ENCODE measurements at places on chromosomes 6 and 20.

DNA sequence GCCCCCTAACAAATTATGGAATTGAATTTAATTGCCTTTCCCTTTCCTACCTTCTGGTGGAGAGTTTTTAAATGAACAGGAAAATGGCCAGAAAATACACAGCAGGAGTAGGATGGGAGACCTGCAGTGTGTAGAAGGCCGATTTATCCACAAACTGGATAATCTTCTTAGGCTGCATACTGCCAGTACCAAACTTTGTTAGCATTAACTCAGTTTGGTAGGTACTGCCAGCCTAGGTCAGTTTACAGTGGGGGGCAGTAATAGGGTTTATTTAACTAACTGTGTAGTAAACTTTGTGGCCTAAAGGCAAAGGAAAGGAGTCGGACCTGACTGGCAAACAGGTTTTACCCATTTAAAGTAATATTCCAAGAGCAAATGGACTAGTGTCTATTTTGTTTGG, 4.6 kb downstream of the NCOA3 start:
- no peak for DNase-seq

- peak; percentile 54 for DNase-seq
Measured at GRCh38 chr6:130303431-130303830, 62.4 kb upstream of the TMEM200A start.

DNA sequence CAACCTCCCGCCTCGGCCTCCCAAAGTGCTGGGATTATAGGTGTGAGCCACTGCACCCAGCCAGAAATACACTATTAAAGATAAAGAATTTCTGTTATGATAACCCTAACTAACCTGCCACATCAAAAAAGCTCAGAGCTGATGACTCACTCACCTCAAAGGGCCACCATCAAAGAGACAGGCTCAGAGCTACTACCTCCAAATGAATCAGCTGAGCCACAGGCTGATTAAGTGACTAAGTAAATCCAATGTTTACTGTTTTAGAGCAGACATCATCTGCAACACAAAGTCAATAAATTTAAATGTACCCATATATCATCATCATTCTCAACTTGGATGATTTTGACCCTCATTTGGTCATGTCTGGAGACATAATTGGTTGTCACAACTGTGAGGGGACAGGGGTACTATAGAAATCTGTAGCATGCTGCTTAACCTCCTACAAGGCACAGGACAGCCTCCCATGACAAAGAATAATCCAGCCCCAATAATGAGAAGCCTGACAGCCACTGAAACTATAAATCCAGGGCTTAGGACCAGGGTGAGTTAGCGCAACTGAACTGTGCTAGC, 106.5 kb downstream of the ATP9A start:
- no peak for DNase-seq

GRCh38 chr6:33372526-33373123, 19.0 kb upstream of the KIFC1 start:
- DNase-seq, result no peak

DNA sequence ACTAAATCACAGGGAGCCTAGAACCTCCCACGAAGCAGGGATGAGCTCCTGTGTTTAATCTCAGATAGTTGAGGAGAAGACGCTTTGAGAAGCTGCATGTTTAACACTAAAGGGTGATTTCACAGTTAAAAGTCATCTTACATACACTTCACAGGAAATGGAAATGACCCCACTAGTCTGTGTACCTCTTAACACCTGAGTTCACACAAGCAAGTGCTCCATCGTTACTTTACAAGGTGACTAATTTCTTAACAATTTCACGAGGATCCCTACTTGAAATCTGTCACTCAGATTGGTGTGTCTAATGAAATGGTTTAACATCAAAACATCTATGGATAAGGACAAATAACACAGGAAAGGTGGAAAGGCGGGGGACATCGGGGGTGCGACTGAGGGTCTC, 93.8 kb upstream of the RPS6KA2 start:
- no peak for DNase-seq

DNA sequence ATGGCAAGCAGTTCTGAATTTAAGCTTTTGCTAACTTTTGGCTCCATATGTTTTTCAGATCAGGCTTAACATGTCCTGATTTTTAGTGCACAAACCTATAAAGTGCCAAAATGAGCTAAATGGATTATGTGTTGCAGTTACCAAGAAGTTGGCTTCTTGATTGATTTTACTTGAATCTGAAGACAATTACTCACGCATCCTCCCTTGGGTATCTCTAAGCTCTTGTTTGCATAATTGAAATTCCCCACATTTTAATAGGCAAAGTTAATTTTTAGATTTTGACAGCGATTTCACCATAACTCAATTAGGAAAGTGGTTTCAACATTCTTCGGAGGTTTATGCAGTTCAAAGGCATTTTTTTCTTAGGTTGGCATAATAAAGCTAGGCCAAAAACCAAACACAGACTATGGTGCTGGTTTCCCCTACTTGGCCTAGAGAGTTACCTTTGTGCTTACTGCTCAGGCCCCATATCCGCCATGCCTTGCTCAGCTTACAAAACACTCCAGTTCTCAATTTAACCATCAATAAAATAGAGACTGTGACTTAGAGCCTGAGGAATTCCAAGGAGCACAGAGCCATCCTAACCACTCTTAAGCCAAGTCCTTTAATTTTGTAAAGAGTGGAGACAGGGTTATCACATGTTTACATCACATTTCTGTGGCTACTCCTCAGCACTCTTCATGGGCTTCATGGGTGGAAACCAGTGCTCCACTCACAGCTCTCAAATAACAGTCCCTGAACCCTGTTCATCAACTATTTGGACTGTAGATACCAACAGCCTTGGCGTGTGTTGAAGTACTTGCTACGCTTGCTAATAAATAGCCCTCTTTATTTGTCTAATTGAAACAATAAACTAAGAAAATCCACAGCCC, 32.1 kb downstream of the LAMA4 start:
- no peak for DNase-seq

- no peak for DNase-seq
Measured at GRCh38 chr20:6269168-6269873, 146.5 kb upstream of the FERMT1 start.

DNA sequence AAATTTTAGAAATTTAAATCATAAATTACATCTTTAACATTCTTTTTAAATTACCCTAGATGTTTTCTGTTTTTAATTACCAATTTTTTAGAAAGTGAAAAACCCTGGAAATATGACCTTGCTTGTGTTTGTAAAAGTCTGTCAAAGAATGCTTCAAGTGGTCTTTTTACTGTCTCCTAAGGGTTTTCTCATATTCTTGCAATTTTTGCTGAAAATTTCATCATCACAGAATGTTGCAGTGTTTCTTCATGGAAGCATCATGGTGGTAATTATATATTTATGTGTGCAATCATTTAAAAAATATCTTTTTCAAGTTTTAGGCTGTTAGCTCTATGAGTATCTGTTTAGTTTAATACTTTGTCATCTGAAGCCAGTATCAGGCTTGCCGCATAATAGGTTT, 178.2 kb downstream of the HDGFL1 start:
- no peak for DNase-seq

DNA sequence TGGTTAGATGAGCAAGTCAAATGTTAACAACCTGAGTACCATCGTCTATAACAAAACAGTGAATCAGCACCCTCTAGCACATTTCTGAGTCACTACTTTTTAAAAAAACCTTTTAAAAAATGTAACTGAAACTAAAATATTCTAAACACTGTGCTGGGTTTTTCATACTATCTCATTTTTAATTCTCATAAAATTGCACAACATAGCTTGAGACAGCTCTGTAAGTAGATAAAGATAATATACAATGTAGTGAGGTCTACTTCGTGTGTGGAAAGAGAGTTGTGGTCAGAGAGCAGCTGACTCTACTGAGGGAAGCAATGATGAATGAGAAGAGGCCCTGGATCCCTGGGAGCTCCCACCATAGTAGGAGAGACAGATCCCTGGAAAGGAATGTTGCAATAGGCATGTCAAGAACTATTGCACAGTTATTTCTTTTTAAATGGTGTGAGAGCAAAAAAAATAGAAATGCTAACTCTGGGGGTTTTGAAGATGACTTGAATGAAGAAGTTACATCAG, 13.6 kb upstream of the CALHM6 start:
- DNase-seq, result peak; percentile 86

DNA sequence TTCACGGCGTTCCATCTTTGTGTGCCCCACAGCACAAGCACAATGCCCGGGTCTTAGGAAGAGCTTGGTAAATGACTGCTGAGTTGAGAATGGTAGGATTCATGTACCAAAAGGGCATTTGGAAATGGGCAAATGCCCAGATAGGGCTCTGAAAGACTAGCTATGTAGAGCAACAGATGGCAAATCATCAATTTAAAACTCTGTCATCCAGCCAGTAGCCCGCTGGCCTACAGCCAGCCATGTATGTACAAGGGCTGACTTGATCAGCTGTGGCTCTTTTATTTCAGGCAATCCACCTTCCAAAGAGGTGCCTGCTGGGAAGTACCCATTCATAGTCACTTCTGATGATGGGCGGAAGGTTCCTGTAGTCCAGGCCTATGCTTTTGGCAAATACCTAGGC, 35.1 kb downstream of the NT5E start:
- DNase-seq, result no peak

- DNase-seq, result no peak
Measured at GRCh38 chr6:28977341-28978132, 27.6 kb downstream of the ZNF311 start.

DNA sequence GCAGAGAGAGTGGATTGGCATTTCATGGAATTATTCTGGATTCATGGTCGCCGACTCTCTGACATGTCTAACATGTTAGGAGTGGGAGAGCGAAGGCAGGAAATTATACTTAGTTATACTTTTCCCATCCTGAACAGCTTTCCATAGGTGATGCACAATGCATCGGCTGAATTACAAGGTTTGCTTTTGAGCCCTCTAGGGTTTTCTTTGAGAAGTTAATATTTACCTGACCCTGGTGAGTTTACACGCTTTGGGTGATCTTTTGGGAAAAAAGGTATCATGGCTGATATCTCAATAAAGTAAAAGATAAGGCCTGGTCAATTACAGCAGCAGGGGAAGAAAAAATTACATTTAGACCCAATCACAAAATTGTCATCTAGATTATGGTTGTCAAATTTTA, 14.0 kb upstream of the NKX2-2 start:
- no peak for DNase-seq

GRCh38 chr20:49610691-49611538, 43.0 kb upstream of the PTGIS start:
- no peak for DNase-seq

GRCh38 chr6:170019818-170020583, 268.6 kb downstream of the ERMARD start:
- no peak for DNase-seq

- no peak for DNase-seq
Measured at GRCh38 chr6:37934276-37934675, 114.7 kb downstream of the ZFAND3 start.

- DNase-seq, result peak; percentile 2
Measured at GRCh38 chr6:63307581-63308246, 12.1 kb downstream of the LGSN start.

DNA sequence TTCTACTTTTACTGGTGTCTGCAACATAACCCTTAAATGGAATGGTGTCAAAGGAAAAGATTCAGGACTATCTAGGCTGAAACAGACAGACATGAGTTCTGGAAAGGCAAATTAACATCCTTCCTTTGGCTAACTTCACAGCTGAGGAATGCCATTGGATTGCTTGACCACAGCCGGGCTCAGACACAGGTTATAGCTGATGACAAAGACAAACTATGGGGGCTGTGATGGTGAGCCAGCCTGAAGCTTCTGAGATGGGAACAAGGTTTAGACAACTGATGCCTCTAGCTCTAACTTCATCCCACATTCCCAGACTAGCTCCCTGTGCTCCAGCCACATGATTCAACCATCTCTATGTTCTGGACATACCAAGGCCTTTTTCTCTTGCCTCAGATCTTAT, 15.3 kb downstream of the POLR1C start:
- DNase-seq, result no peak

DNA sequence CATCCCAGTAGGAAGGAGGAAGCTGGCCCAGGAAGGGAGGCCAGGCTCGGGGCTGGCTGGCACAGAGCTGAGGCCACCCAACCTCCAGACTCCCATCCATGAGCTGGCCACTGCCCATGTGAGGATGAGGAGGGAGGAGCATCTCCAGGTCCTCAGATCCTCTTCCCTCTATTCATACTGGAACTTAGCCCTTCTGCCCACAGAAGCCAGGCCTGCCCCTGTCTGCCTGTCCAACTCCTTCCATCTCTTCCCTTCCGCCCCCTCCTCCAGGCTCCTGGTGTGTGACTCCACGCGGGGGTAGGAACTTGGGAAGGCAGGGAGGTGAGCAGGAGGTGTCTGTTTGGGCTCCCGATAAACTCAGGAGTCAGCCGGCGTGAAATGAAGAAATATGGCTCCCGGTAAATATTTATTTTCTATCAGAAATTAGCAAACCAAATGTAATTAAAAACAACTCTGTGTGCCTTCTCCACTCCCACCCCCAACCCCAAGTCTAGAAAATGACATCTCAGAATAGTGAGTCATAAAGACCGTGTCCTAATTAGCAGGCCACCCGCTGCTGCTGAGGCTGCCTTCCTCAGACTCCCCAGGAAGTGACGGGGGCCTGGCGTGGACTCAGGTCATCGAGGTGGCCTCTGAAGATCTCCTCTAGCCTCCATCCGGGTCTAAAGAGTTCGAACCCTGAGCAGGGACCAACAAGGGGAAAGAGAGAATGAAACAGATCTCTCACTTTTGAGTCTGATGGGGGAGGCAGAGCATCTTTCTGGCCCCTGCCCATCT, 81.9 kb downstream of the MDGA1 start:
- DNase-seq, result no peak

GRCh38 chr20:45647441-45648050, 16.5 kb upstream of the WFDC9 start:
- DNase-seq, result no peak

GRCh38 chr20:56978475-56978874, 288.0 kb downstream of the BMP7 start:
- no peak for DNase-seq

DNA sequence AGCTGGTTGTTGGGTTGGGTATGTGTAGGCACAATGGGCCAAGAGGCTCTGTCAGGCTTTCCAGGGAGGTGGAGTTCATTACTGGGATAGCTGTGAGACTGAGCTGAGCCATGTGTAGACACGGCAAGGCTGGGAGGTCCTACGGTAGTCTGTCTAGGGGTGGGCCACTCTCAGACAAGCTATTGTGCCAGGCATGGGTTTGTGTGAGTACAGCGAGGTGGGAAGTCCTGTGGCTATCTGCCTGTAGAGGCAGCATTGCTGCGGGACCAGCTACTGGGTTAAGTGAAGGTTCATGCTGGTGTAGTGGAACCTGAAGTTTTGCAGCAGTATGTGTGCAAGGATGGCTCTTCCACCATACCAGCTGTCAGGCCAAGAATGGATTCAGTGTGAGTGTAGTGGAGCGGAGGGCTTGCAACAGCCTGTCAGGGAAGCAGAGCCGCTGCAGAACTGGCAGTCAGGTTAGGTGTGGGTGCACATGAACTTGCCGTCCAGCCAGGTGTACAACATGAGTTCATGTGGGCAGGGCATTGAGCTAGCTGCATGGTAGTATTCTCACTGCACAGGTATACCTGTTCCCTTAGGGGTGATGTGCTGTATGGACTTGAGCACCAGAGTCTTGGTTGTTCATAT, 78.0 kb upstream of the CENPW start:
- DNase-seq, result no peak

DNA sequence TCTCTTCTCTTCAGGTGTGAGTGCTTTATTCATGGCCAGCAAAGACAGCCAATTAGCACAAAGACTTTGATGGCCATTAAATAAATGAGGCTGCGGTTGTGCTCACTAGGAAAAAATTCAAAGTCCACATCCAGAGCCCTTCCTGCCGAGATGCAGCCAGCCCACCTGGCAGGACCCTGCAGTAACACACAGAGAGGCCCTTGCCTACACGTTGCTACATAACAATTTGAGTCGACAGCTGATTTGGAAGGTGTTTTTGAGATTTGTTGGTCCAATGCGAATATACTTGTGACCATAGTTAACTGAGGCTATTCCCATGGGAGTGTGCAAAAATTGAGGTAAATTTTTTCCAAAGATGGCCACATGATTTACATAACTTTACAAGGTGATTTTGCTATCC, 605.4 kb upstream of the HTR1E start:
- DNase-seq, result no peak
